ENCODE measurements at places on chromosomes 7 and 10.

DNA sequence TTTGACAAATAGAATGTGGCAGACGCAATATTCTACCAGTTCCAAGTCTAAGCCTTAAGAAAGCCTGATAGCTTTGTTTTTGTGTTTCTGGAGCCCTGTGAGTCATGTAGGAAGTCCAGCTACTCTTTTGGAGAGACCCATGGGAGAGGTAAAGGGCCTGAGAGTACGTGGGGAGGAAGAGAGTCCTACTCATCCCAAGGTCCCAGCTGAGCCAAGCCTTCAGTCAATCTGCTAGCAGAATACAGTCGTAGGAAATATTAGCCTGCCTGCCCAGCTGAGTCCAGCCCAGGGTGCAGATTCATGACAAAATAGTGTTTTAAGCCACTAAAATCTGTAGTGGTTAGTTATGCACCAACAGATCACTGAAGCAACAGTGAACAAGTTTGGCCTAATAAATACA, 9.0 kb upstream of the GNA12 start:
- DNase-seq: no peak

- no peak for DNase-seq
Measured at GRCh38 chr7:27172823-27173510, 1.2 kb downstream of the HOXA10 start.

DNA sequence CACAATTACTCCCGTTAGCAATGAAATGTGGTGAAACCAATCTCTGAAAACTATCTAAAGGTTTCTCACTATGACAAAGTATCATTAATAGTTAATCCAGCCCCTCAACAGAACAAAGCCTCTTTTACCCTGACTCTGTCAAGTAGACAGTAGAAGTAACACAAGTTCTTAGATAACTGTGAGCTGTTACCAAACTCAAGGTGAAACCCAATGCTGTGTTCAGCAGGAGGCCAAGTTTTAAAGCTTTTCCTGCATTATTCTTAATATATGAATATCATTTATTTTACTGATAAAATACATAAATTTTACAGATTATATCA, 109.1 kb downstream of the SRPK2 start:
- DNase-seq: no peak

GRCh38 chr10:64537112-64537511, 1015.9 kb downstream of the REEP3 start:
- no peak for DNase-seq

DNA sequence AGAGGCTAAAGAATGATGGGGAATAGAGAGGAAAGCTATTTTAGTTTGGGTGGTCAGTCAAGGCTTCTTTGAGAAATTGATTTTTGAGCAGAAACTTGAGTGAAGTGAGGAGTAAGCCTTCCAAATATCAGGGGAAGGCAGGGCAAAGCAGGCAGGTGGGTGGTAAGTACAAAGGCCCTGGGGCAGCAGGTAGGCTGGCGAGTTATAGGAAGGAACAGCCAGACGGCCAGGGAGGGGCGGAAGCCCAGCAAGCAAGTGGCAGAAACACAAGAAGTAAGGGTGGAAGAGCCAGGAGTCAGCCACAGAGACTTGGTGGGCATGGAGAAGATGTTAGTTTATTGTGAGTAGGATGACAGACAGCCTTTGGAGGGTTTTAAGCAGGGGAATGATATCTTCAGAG, 34.9 kb downstream of the VWA2 start:
- no peak for DNase-seq

DNA sequence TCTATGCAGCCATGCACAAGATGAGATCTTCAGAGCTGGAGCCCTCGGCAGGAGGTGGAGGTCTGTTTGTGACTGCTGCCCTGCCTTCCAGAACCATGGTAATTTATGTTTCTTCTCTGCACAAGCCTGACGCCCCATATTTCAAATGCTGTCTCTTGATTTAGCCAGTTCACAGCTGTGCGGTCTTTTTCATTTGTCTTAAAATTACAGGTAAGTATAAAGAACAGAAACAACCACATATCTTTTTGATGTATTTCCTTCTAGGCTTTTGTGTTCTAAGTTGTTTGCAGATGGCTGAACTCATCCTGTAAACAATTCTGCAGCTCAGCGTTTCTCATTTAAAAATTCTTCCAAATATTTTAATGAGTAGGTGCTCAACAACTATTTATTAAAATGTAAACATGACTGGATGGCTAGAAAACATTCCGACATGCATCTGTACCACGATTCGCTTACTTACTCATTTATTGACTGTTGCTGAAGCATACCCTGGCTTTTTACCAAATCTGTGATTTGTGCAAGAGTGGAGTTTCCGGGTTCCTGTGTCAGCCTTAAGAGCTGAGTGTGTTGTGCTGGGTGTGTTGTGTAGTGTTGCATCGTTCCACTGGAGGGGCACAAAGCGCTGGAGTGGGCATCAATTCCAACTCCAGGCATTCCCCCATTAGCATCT, 58.9 kb downstream of the PIP4K2A start:
- no peak for DNase-seq

GRCh38 chr10:110733218-110733952, 89.2 kb downstream of the RBM20 start:
- no peak for DNase-seq

Measured in stimulated activated CD4-positive, alpha-beta T cell treated with anti-CD3 and anti-CD28 coated beads, Interleukin-15, amount 100 ng/mL, for 1 hour (primary cell).